Epithelial cell of proximal tubule (primary cell): ENCODE measurements at places on chromosomes 5 and 9.

DNA sequence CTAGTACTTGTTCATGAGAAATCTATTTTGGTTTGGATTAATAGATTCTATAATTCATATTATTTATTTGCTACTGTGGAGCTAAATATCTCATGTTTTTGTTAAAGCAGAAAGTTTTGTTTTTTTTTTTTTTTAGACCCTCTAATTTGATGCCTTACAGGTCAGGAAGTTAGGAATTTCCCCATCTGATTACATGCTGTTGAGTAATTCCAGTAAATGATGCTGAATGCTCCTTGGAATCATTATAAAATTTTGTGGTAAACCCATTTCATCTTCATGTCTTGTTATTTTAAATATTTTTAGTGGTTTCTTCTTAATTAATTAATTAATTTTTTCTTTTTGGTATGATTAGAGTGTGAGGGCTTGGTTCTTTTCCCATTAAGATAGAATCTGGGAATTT lies 35.6 kb downstream of the NNT start:
- DNase-seq: no peak

- DNase-seq: no peak
Observed at GRCh38 chr5:52885614-52886013, 97.9 kb downstream of the ITGA1 start.

GRCh38 chr5:8241076-8241475 lies 372.1 kb downstream of the MTRR start:
- DNase-seq: no peak

GRCh38 chr9:90929626-90930025 lies 128.0 kb downstream of the SYK start:
- no peak for DNase-seq

DNA sequence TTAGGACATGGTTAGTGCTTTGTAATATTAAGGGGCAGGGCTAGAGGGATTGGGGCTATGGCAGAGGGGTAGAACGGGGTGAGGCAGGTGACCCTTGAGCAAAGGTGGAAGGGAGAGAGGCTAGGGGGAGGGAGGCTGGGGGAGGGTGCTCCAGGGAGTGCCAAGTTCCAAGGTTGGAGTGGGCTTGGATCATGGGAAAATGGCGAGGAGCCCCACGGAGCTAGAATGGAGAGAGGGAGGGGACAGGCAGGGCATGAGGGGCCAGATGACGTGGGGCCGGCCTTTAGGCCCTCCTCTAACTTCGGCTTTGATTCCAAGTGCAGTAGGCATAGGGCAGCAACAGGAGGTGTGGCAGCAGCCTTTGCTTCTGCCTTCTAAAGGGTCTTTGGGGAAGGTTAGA lies 171.8 kb upstream of the PANK3 start:
- no peak for DNase-seq

DNA sequence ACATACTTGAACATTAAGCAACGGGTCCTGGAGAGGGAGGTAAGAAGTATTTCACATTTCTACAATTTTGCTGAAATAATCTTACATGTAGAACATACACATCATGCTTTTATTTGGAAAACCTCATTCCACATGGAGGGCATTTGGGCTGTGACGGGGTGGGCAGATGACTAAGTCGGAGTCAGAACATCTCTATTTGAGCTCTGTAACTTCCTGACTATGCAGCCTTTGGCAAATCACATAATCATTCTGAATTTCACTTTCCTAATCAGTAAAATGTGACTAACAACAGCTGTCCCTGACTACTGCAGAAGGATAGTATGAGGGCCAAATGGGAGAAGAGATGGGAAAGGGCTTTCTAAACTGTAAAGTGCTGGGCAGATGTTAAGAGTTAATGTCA lies 17.1 kb upstream of the IL6ST start:
- DNase-seq: no peak

- DNase-seq: no peak
Observed at GRCh38 chr5:68285851-68286611, 70.5 kb downstream of the PIK3R1 start.

DNA sequence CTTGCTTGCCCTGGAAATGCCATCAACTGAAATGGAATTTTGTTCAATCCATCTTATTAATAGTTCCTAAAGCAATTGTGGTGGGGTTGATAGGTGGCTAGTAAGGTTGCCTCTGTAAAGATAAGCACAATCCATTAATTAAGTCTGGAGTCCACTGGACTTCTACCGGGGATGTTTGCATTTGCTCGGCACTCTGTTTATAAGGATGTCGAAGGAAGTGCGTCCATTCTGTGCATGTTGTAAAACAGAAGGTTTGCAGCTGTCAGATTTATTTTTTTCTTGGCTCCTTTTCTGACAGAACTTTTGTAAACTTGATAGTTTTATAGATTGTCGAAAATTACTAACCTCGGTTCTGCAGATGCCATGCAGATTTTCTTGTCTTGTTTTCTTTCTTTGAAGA lies 12.8 kb upstream of the TNFAIP8 start:
- DNase-seq: no peak

DNA sequence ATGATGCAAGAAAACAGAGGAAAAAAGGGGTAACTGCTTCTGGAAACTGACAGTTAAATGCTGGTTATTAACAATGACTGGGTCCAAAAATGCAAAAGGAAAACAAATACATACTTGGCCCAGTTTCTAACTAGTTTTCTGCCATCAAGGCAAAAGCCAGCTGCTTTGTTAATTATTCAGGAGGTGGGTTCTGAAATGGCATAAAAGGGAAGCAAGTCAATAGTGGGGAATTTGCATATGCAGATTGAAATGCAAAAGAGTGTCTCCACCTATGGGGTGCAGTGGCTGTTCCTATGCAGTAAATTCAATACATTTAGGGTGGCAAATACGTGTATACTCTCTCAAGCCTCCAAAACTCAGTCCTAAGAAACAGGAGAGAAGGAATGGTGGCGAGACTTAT lies 33.4 kb downstream of the BARHL1 start:
- no peak for DNase-seq

GRCh38 chr5:91266184-91266705 lies 116.9 kb downstream of the ARRDC3 start:
- DNase-seq: no peak

- DNase-seq: no peak
Observed at GRCh38 chr5:65482736-65483545, 1.2 kb upstream of the ADAMTS6 start.

- no peak for DNase-seq
Observed at GRCh38 chr5:76319673-76320072, 83.4 kb upstream of the IQGAP2 start.

DNA sequence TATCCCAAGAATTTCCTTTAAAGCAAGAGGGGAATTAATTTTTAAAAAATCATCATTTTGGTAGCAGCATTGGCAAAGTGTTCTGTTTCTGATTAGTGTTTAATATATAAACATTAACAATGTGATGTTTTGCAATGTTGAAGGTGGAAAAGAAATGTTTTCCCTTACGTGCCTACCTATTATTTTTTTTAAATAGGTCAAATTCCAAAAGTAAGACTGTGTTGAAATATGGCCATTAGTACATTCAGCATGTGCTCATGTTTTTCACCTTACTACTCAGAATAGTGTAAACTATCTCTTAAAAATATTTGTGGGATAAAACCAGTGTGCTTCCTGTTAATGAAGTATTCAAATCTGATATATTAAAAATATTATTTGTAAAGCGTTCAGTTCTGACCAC lies 3.3 kb downstream of the DOCK8 start:
- no peak for DNase-seq

GRCh38 chr5:166433679-166434078 lies 1857.8 kb upstream of the WWC1 start:
- no peak for DNase-seq

DNA sequence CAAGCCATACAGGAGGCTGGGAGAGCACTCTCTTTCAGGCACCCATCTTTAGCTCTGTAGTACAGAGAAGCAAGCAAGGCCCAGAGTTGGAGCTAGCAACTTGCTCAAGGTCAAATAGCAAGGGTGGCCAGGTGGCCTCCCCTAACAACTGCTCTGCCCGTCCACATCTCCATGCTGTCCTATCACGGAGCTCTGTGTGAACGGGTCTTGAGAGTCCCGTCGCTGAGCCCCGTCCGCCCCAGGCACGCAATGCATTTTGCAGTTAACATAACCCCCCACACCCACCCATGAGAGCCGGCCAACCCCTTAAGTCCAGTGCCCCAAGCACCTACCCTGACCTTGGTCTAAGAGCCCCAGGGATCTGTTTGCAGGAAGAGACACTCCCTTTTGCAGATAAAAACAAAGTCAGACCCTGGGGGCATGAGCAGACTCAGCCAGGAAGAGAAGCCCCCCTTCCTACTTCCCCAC lies 1.5 kb downstream of the RNF44 start:
- no peak for DNase-seq

DNA sequence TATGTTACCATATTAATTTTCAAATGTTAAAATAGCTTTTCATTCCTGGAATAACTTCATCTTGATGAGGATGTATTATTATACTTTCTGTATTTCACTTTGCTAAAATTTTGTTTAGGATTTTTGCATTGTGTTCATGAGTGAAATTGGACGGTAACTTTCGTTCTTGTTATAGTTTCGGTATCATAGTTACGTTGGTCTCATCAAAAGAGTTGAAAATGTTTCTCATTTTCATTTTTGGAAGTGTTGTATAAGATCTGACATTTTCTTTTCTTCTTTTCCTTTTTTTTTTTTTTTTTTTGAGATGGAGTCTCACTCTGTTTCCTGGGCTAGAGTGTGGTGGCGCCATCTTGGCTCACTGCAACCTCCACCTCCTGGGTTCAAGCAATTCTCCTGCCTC lies 20.0 kb downstream of the PRRT1B start:
- DNase-seq: no peak

GRCh38 chr5:61254969-61255555 lies 77.0 kb upstream of the ZSWIM6 start:
- no peak for DNase-seq

GRCh38 chr9:137138058-137138721 lies 764 bp upstream of the GRIN1 start:
- no peak for DNase-seq
